ENCODE measurements at places on chromosomes 6 and 20.

- peak; percentile 58 for DNase-seq
Observed at GRCh38 chr6:116536216-116536621, 9.3 kb downstream of the TRAPPC3L start.

GRCh38 chr6:81801489-81801888 is 49.0 kb upstream of the TENT5A start:
- DNase-seq = no peak

GRCh38 chr20:57252559-57253162 is 13.8 kb downstream of the BMP7 start:
- no peak for DNase-seq

GRCh38 chr20:56987986-56988385 is 278.5 kb downstream of the BMP7 start:
- no peak for DNase-seq

- no peak for DNase-seq
Observed at GRCh38 chr6:56497240-56497639, 145.4 kb downstream of the DST start.

- DNase-seq = no peak
Observed at GRCh38 chr6:126422912-126423311, 83.0 kb downstream of the CENPW start.

GRCh38 chr6:108546079-108547049 is 14.4 kb upstream of the FOXO3 start:
- DNase-seq = no peak

- no peak for DNase-seq
Observed at GRCh38 chr6:1713016-1713600, 103.4 kb downstream of the FOXC1 start.

- no peak for DNase-seq
Observed at GRCh38 chr6:31580438-31580740, 1.8 kb downstream of the LTB start.

GRCh38 chr6:84685983-84686584 is 78.3 kb downstream of the TBX18 start:
- peak; percentile 9 for DNase-seq

- no peak for DNase-seq
Observed at GRCh38 chr6:53042112-53042511, 23.1 kb upstream of the FBXO9 start.

- DNase-seq = no peak
Observed at GRCh38 chr6:159099276-159099675, 54.5 kb upstream of the TAGAP start.

DNA sequence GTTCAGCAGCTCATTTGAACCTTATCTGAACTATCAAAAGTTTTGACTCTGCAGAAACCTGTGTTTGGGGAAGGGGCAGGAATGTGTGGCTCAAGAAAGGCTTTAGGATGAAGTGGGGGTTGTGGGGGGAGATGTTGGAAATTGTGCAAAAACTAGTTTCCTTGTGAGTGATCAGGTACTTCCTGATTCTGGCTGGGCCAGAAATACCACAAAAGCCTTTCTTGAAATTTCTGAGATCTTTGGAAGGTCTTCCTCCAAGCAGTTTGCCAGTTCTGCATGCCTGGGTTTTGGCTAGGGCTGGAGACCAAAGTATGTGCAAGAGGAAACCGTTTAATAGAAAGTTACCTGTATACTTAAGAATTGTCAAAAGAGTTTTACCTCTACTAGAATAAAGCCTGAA is 116.6 kb downstream of the BMP2 start:
- no peak for DNase-seq

DNA sequence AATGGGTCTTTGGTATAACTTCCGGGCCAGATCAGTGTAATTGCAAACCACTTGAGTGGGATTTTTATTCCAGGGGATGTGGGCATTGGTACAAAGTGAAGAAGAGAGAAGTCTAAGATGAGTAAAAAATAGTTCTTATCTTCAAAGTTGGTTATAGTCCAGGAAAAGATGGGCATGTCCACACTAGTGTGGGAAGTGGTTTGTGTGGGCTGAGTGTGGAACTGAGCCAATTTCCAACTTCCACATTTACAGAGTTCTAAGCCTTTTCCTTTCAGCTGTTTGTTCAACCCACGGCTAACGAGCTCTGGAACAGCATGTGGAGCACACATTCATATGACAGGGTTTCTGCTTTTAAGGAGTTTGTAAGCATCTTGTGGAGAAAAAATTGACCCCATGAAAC is 72.3 kb upstream of the IFNGR1 start:
- DNase-seq = no peak

GRCh38 chr6:157611406-157611805 is 211.6 kb upstream of the SNX9 start:
- no peak for DNase-seq

- DNase-seq = no peak
Observed at GRCh38 chr6:5215159-5215558, 45.6 kb downstream of the LYRM4 start.

GRCh38 chr20:4638826-4639225 is 82.9 kb upstream of the PRND start:
- DNase-seq = no peak

Data from NCI-H146 (cell line).